ENCODE measurements at places on chromosomes 1 and 21.
A peak's percentile ranks its signal among the peaks of the same experiment; 100 is the strongest.

DNA sequence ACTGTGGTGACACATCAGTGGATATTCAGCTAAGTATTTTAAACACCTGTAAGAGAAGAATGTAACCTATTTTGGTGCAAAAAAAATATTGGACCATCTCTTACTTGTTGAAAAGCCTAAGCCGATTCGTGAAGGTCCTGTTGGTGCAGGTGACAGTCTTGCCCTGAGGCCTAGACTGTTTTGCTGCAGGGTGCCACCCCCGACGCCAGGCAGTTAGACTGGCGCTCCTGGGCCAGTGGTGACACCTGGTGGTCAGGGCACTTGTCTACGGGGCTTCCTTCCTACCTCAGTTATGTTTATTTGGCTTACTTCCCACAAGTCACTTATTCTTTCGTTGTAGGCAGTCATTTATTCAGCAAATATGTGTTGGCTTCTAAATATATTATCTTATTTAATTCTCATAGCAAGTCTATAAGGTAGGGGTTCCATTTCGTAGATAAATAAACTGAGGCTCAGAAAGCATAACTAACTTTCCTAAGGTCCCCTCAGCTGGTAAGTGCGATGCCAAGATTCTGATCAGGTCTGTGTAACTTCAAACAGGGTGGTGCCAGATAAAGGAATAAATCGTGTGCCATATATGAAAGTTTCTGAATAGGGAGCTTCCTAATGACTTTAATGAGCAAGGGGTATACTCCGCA lies 1.9 kb downstream of the EEIG2 start:
- peak; percentile 90 for DNase-seq

GRCh38 chr21:40254540-40255465 lies 387.6 kb downstream of the PCP4 start:
- no peak for DNase-seq

DNA sequence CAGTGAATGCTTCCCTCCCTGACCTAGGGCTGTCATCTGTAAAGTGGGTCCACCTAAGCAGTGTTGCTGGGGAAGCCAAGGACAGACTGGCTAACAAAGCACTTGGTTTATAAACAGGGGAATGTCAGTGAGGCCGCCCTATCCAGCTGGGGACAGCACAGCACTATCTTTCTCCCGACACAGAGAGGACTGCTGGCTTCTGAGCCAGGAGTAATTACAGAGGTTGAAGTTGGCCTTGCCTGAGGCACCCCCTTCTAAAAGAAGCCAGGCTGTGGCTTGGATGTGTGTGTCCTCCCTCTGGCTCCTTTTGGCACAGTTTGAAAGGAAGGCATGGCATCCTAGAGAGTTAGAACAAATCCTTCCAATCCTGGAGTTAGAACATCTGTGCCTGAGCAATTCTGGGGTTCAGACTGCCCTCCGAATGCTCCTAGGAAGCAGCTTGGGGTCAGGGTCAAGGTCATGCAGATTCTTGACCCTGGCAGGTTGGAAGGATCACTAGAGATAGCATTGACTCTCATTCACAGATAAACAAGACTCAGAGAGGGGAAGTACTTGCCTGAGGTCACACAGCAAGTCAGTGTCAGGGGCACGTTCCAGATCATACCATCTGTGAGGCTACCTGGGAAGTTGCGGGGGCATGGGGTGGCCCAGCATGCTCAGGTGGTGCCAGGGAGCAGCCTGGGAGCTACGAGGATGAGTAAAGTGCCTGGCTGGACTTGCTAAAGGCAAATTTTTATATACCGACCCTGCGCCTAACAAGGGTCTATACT lies 1.3 kb upstream of the LDLRAP1 start:
- no peak for DNase-seq

GRCh38 chr1:171256940-171257606 lies 8.8 kb downstream of the FMO1 start:
- no peak for DNase-seq

GRCh38 chr1:107807855-107808254 lies 157.1 kb downstream of the VAV3 start:
- no peak for DNase-seq

GRCh38 chr1:155145491-155145890 lies 5.2 kb upstream of the DPM3 start:
- no peak for DNase-seq

DNA sequence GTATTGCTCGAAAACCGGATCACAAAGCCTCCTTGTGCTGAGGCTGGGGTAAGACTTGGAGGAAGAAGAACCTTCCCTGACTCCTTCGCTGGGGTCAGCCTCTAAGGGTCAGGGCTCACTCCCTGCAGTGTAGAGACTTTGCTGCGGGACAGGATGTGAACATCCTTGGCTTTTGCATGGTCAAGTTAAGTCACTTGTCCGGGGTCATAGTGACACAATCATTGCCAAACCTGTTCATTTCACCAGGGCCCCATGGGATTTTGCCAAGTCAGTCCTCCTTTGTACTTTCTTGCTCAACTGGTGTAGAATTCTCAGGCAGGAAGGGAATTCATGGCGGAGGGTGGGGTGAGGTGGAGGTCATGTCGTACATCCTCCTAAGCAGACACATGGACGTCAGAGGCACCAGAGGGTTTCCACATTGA lies 24.7 kb upstream of the IL10 start:
- no peak for DNase-seq

GRCh38 chr1:182833271-182833670 lies 5.9 kb upstream of the DHX9 start:
- no peak for DNase-seq

DNA sequence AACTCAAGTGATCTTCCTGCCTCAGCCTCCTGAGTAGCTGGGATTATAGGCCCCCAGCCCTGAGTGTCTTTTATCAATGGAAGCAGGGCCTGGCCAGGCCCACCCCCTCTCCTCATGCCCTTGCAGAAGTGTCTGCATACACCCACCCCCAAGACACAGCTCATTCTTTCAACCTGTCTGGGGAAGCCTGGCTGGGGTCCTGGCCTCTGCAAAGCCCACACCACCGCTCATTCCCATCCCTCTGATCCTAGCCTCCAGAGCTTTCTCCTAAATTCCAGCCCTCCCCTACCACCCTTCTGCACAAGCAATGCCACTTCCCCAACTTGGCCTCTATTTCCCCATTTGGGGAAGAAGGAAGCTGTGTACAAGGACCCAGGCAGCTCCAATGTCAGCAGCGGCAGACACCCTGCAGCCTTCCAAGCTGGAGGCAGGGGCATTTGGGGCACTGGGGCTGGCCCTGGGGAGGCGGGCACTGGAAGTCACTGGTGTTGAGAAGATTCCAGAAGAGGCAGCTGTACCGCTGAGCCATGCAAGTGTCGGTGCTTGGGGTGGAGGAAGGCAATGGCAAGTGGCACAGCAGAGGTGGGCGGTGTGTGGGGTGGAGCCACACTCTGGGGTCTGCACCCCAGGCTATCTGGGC lies 33.7 kb upstream of the ARF1 start:
- no peak for DNase-seq

DNA sequence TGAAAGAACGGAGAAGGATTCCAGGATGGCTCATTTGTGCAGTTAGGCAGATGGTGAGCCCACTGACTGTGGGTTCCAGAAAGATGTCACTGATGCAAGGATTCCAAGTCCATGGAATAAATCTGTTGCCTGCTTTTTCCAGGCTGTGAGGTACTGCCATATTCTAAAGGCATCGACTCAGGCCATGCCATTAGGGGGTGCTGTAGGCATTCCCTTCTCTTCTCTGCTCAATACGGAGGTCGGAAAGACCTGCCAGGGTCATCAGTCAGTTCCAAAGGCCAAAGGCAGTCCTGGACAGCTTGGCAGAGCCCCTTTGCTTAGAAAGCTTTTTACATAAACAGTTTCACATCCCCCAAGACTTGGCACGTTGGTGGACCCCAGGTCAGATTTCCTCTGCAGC lies 31.7 kb upstream of the TMEM125 start:
- DNase-seq = peak; percentile 45

- no peak for DNase-seq
These were observed 103.2 kb upstream of the SLC25A33 start for GRCh38 chr1:9435854-9436640.

DNA sequence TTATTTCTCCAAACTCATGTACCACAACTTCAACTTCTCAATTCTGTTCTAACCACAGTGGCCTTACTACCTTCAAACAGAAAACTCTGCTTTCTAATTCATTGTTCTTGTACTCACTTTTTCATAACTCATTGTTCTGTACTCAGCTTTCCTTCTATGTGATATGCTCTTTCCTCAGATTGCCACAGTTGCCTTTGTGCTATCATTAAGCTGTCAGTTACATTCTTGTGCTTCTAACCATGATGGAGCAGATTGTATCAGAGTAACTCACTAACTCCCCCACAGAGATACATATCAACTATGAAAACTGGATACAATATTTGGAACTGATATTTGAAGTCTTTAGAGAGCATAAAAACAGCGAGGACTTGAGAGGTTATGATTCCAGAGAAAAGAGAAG lies 1213.7 kb downstream of the KCNT2 start:
- DNase-seq = no peak

GRCh38 chr1:30444401-30444800 lies 279.0 kb downstream of the MATN1 start:
- no peak for DNase-seq

- no peak for DNase-seq
These were observed 186.4 kb upstream of the ZNHIT6 start for GRCh38 chr1:85894651-85895050.

- no peak for DNase-seq
These were observed 440.3 kb upstream of the B3GALT2 start for GRCh38 chr1:193626695-193627094.

- no peak for DNase-seq
These were observed 7.4 kb downstream of the PLEKHM2 start for GRCh38 chr1:15691434-15692032.

DNA sequence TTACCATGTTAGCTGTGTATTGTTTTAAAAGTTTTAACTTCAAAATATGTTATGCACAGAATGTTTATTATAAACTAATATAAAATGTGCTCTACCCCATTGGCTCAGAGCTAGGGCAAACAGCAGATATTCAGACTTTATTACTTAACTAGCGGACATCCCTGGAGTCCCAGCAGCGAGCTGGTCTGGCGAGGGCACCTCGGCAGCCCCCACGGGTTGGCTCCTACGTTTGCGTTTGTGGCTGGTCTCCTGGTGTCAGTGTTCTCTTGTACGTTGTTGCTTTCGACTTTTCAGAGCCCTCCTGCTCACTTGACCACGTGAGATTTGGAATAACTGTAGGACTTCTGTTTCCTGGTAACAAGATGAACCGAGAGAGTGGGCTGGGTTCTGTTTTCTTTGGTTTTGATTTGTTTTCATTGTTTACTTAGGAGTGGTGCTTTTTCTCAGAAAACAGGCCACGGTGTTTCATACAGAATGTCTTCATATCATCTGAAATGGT lies 44.5 kb downstream of the CBS start:
- no peak for DNase-seq

DNA sequence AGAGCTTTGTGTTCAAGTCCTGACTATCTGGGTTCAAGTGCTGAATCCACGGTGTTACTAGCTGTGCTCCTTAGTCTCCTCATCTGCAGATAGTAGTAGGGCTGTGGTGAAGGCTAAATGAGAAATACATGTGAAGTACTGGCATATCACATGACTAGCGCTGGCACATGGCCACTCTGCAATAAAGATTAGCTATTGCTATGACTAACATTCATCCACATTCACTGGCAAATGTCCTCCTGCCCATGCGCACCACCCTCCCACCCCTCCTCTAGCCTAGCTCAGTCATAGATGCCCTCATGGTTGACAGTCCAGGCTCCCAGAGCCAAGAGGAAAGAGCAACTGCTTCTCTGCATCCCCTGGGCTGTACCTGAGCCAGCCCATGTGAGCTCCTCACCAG lies 8.5 kb upstream of the COL8A2 start:
- no peak for DNase-seq
